ENCODE measurements at places on chromosomes 13 and 19. TPM values are rescaled to one million over a fixed set of nuclear protein-coding genes. Genes with fewer than 3 reads are reported as not detected.

GRCh38 chr19:35138305-35138892 is at the start of gene FXYD1:
Gene FXYD1, plus strand, starts transcription at chr19:35138824. Its CDS starts 1,256 bp downstream, at chr19:35140080.
- DNase-seq, result no peak

GRCh38 chr13:25244123-25244522 is 43.2 kb downstream of the MTMR6 start:
- DNase-seq, result no peak

DNA sequence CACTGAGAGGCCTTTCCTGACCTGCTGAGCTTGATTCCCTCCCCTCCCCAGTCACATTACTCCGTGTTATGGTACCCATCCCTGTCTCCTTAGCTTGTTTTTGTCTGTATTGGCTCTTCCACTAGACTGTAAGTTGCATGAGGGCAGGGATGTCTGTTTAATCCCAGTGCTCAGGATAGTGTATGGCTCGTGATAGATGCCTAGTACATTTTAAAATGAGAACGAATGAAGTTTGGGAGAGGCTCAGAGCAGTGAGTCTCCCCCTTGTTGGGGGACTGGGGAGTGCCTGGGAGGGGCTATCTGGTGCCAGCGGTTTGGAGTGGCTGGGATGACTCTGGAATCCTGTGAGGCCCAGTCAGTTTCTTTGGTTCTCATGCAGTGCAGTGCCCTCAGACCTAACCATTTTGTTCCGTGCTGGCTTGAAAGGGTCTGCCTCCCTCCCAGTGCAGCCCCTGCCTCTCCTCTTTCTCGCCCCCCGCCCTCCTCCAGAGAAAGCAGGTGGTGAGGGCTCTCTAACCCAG is 35.5 kb downstream of the ACTN4 start:
- no peak for DNase-seq

DNA sequence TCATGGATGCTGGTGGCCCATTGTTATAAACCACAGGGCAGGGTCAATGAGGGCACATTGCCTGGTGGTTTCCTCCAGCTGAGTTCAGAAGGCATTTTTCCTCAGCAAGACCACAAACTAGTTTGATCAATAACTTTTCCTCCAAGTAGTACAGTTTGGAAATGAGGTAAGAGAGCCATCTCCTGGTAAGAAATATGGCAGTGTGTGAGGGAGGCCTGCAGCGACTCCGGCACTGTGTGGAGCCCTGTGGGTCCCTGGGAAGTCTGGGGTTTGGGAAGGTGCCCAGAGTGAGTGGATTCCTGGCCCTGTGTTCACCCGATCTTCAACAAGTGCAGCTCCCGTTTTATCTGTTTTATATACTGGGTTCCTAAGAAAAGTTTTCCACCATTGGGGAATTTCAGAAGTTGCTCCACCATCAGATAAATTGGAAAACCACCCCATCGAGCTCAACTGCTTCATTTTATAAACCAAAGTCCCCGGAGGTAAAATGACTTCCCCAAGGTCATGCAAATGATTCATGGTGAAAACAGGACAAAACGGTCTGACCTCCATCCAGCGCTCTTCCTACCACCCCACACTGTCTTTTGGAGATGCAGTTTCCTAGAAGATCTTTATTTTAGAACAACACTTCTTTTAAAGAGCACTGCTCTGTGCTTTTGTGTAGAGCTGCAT is 148.4 kb downstream of the KATNAL1 start:
- DNase-seq, result no peak

DNA sequence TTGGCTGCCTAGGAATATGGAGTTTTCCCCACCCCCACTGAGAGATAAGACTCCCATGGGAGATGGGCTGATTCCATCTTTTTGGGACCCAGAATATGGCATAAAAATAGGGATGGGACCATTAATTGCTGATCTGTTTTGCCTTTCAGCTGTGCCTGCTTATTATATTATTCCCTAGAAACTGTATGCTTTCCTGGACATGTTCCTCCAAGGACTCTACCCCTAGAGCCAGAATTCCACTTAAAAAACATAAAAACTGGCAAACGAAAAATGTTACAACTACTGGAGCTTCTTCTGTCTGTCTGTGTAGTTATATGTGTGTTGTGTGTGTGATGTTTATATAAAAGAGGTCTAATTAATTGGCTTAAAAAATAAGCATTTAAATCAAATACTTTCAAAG is 159.9 kb upstream of the PRR20A start:
- DNase-seq, result no peak

DNA sequence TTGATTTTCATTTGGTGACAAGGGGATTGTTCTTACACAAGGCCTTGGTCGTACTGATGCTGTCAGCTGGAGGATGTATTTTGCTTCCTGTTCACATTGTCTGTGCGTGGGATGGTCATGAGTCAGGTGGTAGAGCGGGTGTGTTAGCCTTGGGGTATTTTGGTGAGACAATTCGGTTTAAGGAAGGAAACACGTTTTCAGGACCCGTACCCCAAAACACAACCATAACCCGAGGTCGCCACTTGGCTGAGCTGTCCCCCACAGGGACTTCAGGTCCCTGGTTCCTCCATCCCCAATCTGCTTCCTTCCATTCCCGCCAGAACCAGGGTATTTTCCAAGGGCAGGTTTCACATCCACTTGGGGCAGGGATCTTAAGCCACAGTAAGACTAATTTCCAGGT is 15.0 kb downstream of the MYO9B start:
- DNase-seq, result no peak

GRCh38 chr19:31413353-31413752 is 64.1 kb upstream of the TSHZ3 start:
- DNase-seq, result no peak

- DNase-seq, result peak; percentile 56
These were observed 6.6 kb upstream of the FBXW9 start for GRCh38 chr19:12703046-12703445.

DNA sequence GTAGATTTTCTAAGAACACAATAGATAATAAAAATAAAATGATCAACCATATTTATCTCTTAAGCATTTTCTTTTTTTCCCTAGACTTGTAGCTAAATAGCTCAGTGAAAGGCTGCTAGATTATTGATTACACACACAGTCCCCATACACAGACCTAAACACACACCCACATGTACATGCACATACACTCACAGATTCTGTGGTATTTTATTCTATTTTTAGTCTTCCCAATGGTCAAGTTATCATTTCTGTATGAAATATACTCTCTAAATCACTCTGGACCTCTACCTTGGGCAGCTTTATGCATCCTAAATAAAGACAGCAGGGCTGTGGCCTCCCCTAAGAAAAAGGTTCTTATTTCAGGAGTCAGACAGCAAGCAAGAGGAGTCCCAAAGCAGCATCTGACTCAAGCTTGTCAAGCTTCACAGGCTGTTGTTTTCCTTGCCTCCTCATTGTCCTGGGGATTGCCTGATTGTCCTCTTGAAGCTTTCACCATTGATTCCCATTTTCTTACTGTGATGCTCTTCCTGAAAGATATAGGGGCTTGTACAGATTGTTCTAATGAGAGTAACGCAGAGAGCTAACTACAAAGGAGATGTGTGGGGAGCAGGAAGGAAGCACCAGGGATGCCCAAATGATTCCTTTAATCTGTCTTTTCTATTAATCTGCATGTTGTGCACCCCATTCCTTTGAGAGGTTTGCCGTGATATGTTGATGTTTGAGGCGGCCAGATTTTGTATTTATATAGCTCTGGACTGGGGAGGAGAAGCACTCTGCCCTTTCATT is 986.5 kb downstream of the PCDH17 start:
- DNase-seq, result no peak

DNA sequence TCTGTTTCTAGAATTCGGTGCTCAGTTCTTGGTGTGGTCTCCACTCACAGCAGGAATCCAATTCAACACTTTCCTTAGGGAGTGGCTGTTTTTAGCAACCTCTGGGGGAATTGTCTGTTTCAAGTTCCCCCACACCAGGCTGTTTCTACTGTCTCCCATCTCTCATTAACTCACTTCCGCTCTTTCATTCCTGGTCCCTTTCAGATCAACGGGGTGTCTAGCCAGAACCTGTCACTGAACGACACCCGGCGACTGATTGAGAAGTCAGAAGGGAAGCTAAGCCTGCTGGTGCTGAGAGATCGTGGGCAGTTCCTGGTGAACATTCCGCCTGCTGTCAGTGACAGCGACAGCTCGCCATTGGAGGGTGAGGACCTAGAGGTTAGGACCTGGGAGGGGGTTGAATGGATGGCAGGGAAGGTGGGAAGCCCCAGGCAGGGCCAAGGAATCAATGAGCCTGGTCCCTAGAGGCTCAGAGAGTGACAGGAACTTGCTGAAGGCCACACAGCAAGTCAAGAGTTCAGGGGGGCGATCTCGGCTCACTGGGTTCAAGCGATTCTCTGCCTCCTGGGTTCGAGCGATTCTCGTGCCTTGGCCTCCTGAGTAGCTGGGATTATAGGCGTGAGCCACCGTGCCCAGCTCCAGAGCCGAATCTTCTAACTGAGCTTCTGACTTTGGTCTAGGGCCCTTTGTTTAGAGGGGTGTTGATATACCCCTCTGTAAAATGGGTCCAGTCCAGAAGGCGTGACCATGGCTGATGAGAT is 25.5 kb downstream of the TJP3 start:
- DNase-seq, result no peak

- no peak for DNase-seq
These were observed 44.0 kb downstream of the C13orf46 start for GRCh38 chr13:113929628-113930615.

GRCh38 chr19:41933693-41934426 is 5.6 kb upstream of the ERFL start:
- DNase-seq, result no peak

- DNase-seq, result peak; percentile 47
These were observed 27.4 kb upstream of the TIMM44 start for GRCh38 chr19:7970716-7971448.

GRCh38 chr13:92657565-92657964 is 569.0 kb upstream of the GPC6 start:
- DNase-seq, result no peak

GRCh38 chr19:1106841-1107660 is 3.3 kb downstream of the GPX4 start:
- peak; percentile 20 for DNase-seq

DNA sequence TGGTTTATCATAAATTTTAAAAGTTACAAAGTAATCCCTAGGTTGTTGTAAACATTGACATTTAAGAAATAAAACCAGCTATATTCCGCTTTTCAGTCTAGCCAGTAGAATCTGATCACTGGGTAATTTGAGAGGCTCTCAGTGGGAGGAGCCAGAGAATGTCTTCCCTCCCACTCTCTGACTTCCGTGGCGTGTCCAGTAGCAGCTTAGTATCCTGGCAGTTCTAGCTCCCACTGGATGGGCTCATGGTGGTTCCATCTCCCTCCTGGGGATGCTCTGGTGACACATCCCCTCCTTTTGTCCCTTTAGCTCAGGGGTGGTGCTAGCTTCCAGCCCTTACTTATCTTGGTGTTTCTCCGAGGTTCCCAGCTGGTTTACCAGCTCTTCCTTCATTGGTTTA is 34.5 kb downstream of the MTUS2 start:
- no peak for DNase-seq

DNA sequence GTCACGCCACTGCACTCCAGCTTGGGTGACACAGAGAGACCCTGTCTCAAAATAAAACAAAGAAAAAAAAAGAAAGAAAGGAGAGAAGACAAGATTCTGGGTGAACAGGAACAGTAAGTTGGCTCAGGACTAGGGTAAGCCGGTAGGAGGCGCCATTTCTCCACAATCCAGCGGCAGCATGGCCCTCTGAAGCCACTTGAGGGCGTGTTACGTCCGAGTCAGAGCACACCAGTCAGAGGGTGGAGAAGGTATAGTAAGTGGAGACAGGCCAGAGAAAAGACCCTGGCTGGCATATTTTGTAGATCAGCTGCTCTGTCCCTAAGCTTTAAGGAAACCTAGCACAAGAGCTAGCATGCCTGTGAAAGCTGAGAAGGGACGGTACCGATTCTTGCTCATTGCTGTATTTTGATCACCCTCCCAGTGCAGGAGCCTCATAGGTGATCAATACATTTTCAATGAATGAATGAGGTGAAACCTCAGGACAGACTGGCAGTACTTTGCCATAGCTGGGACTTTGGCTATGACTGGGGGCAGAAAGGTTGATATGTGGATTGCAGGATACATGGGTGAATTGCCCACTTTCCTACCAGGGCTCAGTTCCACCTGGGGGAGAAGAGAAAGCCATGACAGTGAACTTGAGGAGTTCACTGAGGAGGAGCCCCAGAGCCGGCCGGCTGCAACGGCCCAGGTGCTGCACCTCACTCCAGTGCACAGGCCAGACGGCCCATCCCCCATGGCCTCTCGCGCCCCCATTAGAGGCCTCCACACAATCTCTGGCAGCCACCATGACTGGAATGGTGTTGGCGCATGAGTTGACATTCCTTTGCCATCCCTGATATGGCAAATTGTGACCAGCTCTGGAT is 23.5 kb downstream of the POU2F2 start:
- peak; percentile 74 for DNase-seq

CEACAM19 gene
- total RNA-seq, result 0.66 TPM

SLC10A2 gene
- total RNA-seq, result not detected

SYT3 gene
- not detected for total RNA-seq

MBD3L2B gene
- total RNA-seq, result not detected

GGN gene
- not detected for total RNA-seq

SIGLEC11 gene
- not detected for total RNA-seq

POLR1D gene
- total RNA-seq, result 181 TPM

SLITRK5 gene
- not detected for total RNA-seq

RFPL4AL1 gene
- not detected for total RNA-seq

ZNF564 gene
- total RNA-seq, result 11.2 TPM

DLL3 gene
- total RNA-seq, result 0.53 TPM

CEACAM4 gene
- total RNA-seq, result not detected

IGSF23 gene
- total RNA-seq, result 2.3 TPM

ZNF146 gene
- total RNA-seq, result 93.3 TPM

GARIN5A gene
- total RNA-seq, result not detected
